ENCODE measurements at places on chromosomes 7 and 10.

DNA sequence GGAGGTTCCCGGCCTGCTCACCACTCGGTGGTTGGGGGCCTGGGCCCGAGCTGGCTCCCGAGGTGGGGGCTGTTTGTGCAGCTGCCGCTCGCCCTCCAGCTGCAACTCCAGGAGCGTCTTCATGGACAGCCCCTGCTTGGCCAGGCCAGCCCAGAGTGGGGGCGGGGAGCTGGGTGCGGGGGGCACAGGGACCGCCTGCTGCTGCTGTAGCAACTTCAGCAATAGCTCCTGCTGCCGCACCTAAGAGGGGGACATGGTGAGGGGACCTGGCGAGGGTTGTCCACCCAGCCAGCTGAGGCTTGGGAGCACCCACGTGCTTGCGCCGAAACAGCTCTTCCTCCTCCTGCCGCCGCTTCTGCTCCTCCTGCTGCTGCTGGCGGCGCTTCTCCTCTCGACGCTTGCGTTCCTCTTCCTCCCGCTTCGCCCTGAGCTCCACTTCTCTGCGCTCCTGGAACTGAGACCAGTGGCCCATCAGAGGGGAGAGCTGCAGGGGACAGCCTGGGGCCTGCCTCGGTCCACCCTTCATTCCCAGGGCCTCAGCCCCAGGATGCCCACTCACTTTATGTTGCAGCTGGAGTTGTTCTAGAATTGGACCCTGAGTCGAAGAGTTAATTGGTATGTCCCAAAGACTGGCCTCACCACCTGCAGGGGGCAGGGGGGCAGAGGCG lies 9.6 kb downstream of the GNB2 start:
- no peak for DNase-seq

DNA sequence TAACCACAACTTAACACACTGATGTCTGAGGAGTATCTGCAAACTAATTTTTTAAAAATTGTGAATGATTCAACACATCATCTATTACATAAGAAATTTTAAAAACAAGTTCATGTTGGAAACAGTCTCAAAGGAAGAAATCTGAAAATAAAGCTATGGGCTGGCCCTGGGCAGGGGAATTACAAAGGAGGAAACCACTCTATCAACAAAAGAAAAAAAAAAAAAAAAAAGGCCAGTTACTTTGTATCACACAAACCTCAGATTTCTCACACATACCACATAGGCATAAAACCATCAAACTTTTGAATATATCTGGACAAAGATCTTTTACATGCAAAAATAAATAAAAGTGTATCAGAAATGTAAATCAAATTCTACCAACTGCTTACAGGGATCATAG lies 20.8 kb downstream of the TIAL1 start:
- no peak for DNase-seq

DNA sequence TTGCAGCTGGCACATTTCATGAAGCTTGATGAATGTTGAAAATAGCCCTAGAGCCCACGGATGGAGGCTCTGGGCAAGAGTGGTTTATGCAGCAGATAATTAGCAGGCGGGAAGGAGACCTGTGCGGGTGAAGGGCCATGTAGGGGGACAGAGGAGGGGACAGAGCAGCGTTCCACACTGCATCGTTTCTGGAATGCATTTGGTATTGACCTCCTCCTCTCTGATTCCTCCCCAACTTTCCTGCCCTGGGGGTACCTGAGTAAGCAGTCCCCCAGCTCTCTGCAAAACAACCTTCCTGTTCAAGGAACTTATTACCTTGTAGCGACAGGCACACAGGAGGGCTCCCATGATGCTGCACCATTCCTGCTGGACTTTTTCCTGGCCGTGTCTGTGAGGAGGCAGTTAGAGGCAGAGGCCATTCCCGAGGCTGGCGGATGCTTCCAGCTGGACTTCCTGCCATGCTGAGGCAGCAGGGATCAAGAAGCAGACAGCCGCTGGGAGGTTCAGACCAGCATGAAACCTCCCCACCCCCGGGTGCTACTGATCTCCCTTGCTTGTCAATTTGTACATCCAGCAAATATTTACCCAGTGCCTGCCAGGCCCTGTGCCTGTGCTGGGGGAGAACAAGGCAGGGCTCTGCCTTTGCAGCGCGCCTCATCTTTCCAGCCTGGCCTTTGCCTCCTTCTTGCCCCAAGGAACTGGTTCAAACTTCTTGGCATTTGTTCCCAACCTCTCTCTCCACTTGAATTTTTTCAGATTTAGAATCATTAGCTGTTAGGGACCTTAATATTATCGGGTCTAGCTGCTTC lies 28.7 kb downstream of the SLC29A3 start:
- no peak for DNase-seq

GRCh38 chr10:80122746-80123145 lies 9.8 kb upstream of the PLAC9 start:
- DNase-seq: no peak

- DNase-seq: no peak
Observed at GRCh38 chr10:124101351-124101750, 8.0 kb upstream of the CHST15 start.

GRCh38 chr7:38824948-38825347 lies 84.0 kb downstream of the VPS41 start:
- DNase-seq: no peak

- DNase-seq: no peak
Observed at GRCh38 chr10:129932751-129933433, 31.2 kb downstream of the EBF3 start.

DNA sequence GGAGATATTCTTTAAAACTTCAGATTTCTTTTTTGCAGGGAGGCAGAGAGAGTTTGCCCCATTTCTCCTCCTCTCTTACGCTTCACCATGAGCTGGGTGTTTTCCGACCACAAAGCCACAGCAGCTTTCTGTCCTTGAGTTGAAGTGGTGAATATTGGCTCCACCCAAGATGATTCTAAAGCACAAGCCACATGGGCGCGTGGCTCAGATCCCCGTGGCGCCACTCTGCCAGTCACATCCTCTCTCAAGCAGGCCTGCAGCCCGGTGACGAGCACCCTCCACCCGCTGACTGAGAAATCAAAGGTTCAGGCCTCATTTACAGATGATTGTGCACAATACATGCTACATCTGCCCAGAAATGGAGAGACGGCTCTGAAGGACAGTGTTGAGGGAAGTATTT lies 27.6 kb upstream of the RNF32 start:
- DNase-seq: no peak

- peak; percentile 93 for DNase-seq
Observed at GRCh38 chr7:28853834-28854749, 104.0 kb downstream of the TRIL start.

DNA sequence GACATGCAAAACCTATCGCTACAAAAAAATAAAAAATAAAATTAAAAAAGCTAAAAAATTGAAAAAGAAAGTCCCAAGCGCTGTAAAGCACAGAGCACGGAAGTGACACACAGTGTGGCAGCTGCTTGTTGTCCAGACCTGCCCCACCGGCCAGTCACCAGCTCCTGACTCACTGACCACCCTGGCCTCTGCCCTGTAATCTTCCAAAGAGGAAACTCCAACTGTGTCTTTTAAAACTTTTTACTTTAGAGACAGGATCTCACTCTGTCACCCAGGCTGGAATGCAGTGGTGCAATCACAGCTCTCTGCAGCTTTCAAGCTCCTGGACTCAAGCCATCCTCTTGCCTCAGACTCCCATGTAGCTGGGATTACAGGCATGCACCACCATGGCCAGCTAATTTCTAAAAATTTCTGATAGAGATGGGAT lies 23.6 kb downstream of the GNA12 start:
- DNase-seq: no peak

- DNase-seq: no peak
Observed at GRCh38 chr10:14545827-14546226, 215.1 kb upstream of the FRMD4A start.

GRCh38 chr7:81231301-81231838 lies 312.5 kb upstream of the SEMA3C start:
- no peak for DNase-seq

DNA sequence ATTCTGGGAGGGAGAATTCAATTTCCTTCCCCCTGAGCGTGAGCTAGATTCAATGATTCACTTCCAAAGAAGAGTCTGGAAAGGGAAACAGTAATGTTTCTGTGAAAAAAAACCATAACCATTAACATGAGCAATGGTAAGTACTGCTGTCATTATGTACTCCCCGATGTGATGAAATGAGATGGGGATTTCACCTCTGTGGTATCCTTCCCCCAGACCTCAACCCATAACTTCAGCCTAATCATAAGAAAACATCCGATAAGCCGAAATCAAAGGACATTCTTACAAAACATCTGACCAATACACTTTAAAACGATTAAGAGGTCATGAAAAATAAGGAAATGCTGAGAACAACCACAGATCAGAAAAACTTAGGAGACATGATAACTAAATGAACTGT lies 27.2 kb downstream of the EZH2 start:
- DNase-seq: no peak

- peak; percentile 41 for DNase-seq
Observed at GRCh38 chr7:151889406-151890354, 12.8 kb upstream of the PRKAG2 start.

- DNase-seq: peak; percentile 65
Observed at GRCh38 chr7:80018941-80019808, 115.5 kb upstream of the GNAI1 start.

DNA sequence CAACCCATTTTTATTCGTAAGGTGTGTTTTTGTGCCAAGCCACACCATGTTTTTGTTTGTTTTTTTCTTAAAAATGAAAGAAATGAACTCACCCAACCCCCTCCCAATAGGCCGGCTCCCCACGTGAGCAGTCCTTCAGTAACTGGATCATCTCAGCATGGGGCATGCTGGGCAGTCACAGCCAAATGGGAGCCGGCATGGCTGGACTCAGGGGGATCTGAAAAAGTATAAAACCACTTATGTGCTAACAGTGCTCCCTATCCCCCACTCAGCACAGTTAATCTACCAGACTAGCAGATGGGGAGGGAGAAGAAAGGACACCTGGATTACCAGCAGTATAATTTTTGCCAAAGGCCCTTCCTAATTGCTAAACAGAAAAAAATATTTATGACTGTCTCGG lies 39.3 kb downstream of the BAZ1B start:
- DNase-seq: no peak

GRCh38 chr10:112775381-112775780 lies 174.7 kb upstream of the TCF7L2 start:
- DNase-seq: no peak

DNA sequence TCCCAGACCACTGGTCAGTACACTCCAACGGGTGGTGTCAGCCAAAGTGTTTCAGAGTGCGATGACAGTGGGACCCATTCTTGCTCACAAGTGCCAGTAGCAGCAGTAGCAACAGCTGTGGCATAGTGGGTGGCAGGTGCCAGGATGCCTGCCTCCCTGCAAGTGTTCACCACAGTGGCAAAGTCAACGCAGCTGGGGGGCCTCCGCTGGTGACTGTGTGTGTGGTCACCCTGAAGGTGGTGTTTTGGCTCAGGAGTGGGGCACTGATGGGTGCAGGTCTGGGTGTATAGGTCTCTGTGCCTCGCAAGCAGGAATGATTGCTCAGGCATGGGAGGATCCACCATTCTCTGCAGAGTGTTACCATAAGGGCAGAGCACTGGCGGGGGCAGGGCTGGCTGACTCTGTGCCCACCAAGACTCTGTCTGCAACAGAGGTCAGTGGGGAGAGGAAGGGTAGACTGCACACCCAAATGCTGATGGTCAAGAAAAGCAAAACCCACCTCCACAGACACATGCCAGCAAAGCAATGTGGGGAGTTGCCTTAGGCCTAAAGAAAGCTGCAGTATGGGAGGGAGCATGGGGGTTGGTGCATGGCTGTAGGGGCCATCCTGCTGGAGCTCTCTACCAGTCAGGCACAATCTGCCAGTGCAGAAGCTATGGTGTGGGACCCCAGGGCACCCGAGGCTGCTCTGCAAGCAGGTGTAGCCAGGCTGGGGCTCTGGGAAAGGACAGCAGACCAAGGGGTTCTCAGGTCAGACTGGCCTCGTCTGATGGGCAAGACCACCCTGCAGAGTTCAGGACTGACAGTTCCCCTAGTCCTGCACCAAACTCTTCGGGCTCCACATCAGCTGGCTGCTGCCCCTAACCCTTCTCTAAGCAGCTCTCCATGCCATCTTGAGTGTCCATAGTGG lies 368.1 kb downstream of the CTNNA3 start:
- DNase-seq: no peak

DNA sequence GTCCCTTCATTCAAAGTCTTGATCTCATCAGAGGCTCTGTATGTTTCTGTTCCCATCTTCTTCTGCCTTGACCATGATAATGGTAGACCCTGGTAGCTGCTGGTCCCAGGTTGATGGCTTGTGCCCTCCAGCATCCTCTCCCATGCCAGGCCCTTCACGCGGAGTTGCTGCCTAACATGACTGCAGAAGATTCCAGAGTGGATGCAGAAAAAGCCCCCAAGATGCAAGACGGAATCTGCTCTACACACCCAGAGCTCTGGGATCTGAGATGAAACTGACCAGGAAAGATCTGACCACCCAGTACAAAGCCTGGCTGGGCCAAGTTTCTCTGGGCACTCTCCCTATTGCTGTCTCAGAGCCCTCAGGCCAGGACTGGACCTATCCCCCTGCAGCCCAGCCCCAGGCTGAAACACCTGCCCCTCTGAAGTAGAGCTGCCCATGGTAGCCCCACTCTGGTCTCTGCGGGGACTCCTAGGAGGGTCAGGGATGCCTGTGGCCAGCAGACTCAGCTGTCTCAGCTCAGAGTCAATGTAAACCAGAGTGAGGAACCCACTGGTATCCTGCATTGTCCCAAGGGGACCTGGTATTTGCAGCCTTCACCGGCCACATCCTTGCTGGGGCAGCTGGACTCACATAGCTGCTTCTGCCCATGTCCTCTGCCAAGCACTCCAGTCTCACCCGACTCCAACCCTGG lies 9.5 kb upstream of the FRMD4A start:
- DNase-seq: no peak

DNA sequence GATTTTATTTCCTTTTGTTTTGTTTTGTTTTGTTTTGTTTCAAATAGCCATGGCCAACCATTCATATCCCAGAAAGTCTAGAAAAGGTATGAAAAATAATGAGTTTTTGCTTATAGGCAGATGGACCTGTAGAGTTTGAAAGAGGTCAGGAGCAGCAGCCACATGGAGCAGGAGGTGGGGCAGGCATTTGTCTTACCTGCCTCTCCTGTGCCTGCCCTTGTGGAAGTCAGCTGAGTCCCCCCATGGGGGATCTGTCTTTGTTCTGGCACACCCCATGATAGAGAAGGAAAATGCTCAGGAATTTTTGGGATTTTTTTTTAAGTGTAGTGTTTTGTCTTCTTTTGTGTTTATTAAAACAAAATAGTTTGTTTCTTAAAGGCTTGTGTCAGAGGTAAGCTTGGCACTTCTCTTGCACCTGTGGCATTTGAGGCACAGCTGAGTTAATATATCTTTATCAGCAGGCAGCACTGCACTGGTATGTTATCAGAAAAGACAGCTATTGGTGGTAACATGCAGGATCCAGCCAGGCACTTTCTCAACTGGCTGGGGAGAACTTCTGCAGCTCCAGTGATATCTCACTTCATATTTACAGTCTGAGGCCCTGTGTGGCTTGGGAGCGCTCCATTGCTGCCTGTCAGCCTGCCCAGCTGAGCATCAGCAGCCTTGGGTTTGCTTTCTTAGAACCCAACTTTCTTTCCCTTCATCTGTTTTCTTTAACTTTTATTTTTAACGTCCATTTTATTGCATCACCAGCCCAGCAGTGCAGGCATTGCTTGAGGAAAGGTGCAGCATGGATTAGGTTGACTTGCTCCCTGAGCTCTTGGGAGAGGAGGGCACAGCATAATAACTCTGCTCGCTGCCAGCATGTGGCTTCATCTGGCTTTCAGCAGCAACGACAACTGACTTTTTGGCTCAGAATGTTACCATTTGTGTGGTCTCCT lies 44.4 kb downstream of the LRRC4 start:
- no peak for DNase-seq

GRCh38 chr7:142412551-142413193 lies 154.8 kb upstream of the PRSS58 start:
- peak; percentile 60 for DNase-seq

- DNase-seq: no peak
Observed at GRCh38 chr7:21908746-21909145, 37.0 kb downstream of the CDCA7L start.
